T-helper 1 cell treated with Interleukin-12 subunit alpha and Interleukin-12 subunit beta and Interleukin-4 antibody, amounts not matched to agents 30 ng/mL and 1 ng/mL, for 36 hours (primary cell): ENCODE measurements at places on chromosomes 5 and 9. TPM values are rescaled to one million over a fixed set of nuclear protein-coding genes. Genes with fewer than 3 reads are reported as not detected.

MYORG gene
- 1.2 and 1.7 TPM in 2 replicates for total RNA-seq

DND1 gene
- total RNA-seq: 3.9 and 4.5 TPM in 2 replicates

GZMA gene
- total RNA-seq: 1,575 and 1,584 TPM in 2 replicates

TSSK1B gene
- total RNA-seq: not detected in 2 replicates

CLK4 gene
- total RNA-seq: 34.1 and 34.9 TPM in 2 replicates

CCL19 gene
- not detected in 2 replicates for total RNA-seq
